ENCODE measurements at places on chromosomes 5 and 9.

DNA sequence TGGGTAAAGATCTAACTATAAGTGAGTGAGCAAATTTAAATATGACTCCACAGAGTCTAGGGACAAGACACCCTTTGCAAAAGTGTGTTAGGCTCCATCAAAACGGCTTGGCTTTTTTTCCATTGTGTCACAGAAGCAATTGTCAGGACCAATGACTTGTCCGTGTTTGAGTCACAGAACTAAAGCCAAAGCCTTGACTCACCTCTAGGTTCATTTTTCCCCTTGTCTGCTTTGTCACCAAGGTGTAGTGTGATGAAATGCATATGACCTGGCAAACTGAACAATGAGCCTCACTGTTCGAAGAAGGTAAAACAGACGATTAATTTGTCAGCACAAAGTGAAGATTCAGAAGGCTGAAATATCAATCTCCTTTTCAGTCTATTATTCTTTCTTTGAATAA lies 331.0 kb downstream of the GLIS3 start:
- no peak for DNase-seq

GRCh38 chr9:69173891-69174615 lies at the start of gene TJP2:
TJP2 (plus strand) TSS chr9:69174277; CDS start chr9:69174373, 96 bp downstream.
- no peak for DNase-seq

GRCh38 chr5:81180780-81181460 lies 52.2 kb upstream of the CKMT2 start:
- DNase-seq: no peak

DNA sequence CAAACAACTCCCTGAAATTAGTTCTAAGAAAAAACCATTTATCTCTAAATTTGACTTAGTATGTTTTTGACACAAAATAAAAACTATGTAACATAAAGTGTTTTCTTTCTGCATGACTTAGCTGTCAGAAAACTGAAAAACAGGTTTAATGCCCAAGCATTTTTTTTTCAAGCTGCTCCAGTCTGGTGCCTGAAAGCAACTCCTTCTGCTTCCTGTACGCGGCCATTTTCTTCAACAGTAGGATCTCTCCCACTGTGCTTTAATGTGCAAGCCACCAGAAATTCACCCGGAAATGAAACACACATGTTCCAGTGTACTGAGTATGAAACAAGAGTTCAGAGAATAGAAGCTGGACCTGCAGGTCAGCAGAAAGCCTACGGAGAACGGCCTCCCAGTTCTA lies 161.2 kb downstream of the MED27 start:
- DNase-seq: no peak

- DNase-seq: no peak
Observed at GRCh38 chr5:72509401-72509800, 2.2 kb upstream of the ZNF366 start.

- DNase-seq: no peak
Observed at GRCh38 chr5:150948539-150948938, 43.8 kb upstream of the ZNF300 start.

DNA sequence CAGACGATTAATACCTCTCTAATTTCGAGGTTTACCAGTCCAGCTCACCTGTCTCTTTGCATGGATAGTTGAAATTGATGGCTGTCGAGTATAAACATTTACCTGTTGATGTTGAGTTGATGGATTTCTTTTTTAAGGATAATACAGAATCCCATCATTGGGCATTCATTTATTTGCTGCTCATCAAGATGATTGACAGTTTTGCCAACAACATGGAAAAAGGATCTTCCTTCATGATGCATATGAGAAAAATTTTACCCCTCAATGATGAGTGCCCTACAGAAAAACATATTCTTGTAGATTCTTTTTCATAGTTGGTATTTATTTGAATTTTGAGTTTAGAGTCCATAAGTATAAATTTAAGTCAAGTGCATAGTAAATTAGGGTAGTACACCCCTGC lies 59.2 kb downstream of the ZCCHC7 start:
- DNase-seq: no peak

- no peak for DNase-seq
Observed at GRCh38 chr5:6492934-6493333, 44.3 kb downstream of the UBE2QL1 start.

GRCh38 chr5:156394642-156395305 lies 67.8 kb downstream of the SGCD start:
- peak; percentile 35 for DNase-seq

DNA sequence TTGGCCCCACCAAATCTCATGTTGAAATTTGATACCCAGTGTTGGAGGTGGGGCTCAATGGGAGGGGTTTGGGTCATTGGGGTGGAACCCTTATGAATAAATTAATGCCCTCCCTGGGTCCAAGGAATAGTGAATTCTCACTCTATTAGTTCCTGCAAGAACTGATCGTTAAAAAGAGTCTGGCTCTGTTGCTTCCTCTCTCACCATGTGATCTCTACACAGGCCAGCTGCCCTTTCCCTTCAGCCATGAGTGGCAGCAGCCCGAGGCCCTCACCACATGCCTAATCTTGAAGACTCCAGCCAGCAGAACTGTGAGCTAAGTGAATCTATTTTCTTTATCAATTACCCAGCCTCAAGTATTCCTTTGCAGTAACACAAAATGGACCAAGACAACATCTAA lies 106.0 kb downstream of the CAAP1 start:
- DNase-seq: no peak

DNA sequence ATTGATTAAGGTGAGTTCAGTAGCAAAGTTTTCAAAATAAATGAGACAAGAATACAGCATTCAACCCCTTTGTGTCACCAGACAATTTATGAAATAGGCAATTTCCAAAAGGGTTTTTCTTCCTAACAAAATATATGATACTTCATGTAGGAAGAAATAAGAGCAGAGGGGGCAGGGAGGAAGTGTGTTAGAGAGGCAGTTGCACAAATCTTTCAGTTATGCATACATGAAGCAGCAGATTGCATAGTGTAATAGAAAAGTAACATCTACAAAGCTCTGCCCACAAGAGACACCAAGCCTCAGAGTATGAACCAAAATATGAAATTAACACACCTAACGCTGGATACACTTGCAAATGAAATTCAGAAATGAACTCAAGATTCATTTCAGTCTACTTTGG lies 157.0 kb downstream of the DENND1A start:
- DNase-seq: no peak

Measured in DMS153 (cell line).